ENCODE measurements at places on chromosomes 13 and 19.

GRCh38 chr13:110653851-110654250 is 38.5 kb downstream of the NAXD start:
- no peak for DNase-seq

DNA sequence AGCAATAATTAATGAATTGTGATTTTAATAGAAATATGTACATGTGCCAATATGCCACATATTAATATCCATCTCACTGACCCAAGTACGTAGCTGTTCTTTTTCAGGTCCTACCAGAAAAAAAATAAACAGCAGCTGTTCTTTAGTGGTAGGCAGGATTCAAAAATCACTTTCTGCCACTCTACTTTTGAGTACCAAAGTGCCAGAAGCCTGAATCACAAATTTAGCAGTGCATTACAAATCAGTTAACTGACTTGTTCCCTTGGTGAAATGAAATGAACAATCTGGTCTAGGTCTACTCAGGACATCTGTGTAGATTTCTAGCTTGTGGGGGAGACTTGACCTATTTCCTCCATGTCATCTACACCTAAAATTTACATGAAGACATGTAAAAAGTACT is 775.5 kb upstream of the GPC6 start:
- no peak for DNase-seq

DNA sequence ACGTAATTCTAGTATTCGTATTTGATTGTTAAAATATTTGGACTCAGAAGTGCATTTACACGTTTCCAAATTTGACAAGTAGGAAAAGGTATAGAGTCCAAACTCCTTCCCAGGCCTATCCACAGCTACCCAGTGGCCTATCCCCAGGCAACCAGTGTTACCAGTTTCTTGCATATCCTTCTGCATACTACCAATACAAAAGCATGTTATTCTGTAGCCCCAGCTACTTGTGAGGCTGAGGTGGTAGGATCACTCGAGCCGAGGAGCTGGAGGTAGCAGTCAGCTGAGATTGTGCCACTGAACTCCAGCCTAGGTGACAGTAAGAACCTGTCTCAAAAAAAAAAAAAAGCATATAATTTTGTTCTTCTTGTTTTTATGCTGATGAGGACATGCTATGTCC is 67.1 kb downstream of the LRCH1 start:
- no peak for DNase-seq

- DNase-seq: no peak
Observed at GRCh38 chr13:46992383-46992952, 95.6 kb upstream of the HTR2A start.

GRCh38 chr19:52648336-52649016 is 10.3 kb upstream of the ZNF83 start:
- DNase-seq: no peak

DNA sequence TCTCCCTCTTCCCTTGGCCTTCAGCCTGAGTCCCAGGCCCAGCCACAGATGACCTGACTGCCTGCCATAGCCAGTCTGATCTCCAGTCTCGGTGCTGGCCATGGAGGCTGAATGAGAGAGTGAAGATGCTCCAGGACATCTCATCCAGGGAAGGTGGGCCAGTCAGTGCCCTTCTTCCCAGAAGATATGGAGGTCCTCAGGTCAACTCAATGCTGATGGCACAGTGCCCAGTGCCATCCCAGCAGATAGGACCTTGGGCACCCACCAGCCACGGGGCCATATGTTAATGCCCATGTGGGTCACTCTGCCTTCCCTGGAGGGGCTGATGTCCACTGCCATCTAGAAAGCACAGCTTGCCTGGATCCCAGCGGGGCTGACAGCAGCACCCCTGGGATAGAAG is 7.2 kb downstream of the VSTM2B start:
- no peak for DNase-seq

Data from G401 (cell line).